ENCODE measurements at places on chromosomes 6 and 20.

DNA sequence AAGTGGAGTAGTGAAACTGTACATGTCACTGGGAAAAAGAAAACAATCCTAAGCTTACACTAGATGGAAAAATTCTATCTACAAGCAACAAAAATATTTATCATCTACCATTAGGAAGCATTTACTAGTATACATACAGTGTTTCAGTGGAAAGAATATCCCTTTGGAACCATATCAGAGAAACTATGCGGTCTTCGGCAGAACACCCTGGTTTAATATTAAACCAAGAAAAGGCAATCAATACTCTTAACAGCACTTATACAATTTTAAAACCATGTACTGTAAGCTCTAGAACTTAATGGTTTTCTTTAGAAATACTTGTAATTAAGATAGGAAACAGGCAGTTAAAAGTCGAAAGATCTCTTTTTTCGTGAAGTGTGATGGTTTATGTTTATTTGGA, 32.3 kb downstream of the GCLC start:
- no peak for DNase-seq

DNA sequence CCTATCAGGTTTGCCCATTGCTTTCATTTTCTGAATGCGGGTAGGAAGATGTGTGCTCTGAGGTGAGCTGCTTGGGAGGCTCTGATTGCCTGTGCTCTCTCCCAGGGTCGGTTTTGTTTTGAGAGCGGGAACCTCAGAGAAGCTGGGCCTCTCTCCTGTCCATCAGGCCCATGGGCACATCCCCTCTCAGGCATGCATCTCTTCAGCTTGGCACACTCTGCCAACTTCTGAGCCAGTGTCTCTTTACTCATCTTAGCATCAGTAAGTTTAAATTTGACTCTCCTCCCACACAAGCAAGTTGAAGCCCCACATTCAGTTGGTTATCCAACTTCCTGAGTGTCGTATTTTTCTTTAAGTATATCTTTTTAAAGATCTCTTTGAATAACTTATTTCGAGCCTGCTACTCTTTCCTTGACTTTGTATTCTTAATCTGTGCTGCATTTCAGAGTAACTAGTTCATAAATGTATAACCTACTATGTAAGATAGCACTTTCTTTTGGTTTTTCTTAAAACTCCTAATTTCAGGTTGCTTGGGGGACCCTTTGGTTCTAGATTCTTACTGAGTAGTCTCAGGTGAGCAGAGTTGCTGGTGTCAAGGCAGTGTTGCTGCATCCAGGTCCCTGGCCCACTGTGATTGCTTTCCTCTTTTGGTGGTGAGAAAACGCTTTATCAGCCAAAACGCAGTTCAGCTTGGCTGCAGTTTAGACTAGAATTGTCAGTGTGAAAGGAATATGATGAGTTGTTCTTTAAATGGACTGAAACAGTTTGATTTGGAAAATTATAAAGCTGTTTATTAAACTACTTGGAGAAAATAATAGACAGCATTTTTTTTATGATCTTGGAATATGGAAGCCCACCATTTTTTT, 54.8 kb downstream of the SNX9 start:
- DNase-seq: no peak

- no peak for DNase-seq
Measured at GRCh38 chr20:24718277-24718676, 230.8 kb upstream of the CST7 start.

DNA sequence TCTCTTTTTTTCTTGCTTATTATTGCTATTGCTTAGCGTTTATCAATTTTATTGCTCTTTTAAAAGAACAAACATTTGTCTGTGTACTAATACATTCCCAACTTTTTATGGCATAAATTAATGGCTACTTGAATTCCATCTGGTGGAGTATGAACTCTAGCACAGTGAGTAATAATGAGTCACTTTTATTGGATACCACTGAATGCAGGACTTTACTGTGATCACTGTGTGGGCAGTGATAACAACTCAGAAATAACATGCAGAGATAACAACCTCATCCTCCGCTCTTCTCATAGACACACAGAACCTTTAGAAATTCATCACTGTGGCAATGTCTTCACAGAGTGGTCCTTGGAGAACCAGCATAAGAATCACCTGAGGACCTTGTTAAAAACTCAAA, 174.9 kb upstream of the PRND start:
- DNase-seq: no peak

GRCh38 chr6:32973144-32974015, 5.0 kb downstream of the BRD2 start:
- peak; percentile 29 for DNase-seq

DNA sequence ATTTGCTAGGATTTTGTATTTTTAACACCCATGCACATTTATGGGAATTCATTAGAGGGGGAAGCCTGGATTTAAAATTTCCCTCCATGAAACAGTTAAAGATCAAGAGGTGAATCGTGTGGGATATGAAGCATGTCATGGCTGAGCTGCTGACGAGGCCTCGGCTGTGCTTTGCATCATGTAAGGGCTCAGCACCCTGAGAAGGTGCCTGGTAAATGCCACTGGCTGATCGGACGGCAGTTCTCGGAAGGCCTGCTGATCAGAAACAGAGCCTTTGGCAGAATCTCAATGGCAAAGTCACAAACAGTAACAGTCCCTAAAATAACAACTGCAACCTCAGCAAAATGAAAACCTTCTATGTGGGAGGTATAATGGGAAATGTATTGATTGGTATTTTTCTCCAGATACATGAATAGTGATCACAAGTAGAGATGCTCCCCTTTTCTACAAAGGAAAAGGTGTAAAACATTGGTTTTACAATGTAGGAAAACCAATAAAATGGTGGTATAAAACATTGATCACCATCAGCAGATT, 53.0 kb upstream of the FUCA2 start:
- no peak for DNase-seq

DNA sequence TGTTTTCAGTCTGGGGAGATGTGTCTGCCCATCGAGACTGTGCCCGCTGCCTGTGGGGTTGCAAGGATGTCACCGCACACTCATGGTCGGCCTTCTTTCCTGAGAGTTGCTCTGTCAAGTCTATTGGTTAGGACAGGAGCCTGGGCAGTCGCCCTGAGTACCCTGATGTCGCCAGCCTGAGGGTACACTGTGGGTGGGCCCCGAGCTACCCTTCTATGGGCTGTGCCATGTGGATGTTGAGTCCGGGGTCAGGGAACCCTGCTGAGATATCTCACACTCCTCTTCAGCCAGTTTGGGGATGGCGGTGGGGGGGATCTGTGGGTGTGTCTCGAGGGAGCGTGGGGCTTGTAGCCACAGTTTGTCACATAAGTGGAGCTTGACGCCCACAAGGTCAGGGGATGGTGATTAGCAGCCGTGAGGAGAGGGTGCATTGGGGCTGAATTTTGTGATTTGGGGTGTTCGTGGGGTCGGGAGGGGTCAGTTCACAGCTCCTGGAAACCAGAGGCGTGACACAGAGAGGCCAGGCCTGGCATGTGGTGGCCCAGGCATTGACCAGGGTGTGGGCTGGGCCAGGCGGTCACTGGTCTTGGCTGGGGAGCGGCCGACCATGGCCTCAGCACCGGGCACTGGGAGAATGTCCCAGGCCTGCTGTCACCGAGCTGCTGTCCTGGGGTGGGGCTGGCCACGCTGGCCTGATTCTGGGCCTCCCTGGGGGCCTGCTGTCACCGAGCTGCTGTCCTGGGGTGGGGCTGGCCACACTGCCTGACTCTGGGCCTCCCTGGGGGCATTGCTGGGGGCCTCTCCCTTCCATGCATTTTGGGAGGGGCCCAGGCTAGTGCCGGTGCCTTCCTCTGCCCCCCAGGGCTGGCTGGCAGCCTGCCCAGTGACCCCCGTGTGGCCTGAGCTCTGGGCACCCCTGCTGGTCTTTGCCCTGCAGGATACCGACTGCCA, 1.6 kb upstream of the NPBWR2 start:
- DNase-seq: no peak

- peak; percentile 29 for DNase-seq
Measured at GRCh38 chr6:38871741-38872568, 156.8 kb downstream of the DNAH8 start.

DNA sequence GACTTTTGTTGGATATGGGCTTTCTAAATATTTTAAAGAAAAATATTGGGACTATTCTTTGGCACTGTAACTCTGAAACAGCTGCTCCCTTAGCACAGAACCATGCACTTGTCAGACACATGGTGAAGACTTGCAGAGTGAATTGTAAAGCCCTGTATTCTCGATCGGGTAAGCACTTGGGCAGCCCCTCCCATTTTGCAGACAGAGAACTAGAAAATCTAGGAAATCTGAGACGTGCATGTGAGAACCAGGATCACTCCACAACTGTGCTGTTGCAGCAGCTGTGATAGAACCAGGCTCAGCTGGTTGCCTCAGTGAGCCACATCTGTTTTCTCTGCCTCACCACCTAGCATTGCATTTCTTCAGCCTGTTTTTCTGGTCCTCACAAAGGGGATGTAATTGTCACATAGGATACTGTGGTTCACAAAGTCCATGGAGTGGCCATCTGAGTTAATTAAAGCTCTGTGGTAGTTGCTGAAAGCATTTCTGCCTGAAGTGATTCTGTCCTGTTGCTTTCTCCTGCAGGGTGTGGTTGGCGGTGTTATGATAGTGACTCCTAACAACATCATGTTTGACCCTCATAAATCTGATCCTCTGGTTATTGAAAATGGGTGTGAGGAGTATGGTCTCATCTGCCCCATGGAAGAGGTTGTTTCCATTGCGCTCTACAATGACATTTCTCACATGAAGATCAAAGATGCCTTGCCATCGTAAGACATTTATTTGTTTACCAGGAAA, 71.8 kb upstream of the HINT3 start:
- no peak for DNase-seq

DNA sequence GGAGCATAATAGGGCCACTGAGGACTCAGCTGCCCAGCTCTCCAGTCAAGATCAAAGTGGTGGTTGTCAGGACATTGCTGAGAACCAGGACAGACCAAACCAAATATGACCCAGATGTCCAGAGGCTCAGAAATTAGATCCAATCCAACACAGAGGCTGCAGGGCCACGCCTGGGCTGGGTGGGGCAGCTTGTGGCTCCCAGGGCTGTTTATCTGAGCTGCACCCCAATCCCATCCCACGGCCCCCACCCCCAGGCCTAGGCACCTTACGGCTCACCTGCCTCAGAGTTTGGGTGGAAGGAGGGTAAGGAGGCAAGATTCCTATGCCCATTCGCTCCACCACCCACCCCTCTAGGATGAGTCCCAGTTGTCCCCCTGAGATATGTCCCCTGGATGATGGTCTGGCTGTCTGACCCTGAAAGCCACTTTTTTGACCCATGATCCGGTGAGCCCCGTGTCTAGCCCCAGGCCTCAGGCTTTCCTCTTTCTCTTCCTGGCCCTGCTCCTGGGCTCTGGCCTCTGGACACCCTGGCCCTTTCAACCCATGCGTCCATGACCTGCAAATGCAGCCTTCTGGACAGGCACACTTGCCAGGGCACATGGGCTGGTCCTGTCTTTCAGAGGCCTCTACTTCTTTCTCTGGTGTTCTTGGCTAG, 40.0 kb downstream of the CPXM1 start:
- DNase-seq: no peak

- DNase-seq: no peak
Measured at GRCh38 chr6:95973976-95974375, 41.8 kb upstream of the FUT9 start.

DNA sequence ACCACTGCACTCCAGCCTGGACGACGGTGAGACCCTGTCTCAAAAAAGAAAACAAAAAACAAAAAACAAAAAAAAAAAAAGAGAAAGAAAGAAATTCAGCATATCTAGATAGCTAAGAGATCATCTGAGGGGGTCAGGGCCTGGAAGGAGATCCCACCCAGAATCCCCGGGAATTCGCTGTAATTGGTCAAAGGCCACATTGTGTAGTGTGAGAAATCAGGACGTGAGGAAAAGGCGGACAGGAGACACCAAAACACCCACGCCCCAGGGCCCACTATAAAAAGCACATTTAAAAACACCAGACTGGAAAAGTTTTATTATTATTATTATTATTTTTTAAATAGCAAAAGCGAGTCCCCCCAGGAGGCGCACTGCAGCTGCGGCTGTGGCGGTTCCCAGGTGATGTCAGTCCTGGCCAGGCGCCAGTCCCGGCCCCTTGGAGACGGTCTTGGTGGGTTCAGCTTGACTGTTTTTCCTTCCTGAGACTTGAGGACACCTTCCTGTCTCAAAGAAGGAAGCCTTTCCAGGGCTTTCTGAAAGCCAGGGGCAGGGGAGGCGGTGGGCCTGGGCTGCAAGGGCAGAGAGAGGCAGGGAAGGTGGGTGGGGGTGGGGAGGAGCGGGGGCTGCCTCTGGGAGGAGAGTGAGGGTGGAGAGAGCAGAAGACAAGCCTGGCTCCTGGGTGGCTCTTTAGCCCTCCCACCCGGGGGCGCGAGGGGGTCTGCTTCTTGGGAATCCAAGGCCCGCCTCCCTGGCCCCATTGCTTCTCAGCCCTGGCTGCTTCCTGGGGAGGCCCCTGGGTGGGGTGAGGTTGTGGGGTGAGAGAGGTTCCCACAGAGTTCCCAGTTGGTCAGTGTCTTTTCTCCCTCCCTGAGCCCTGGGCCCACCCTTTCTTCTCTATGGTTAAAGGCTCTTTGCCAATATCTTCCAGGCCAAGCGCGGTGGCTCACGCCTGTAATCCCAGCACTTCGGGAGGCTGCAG, 14.5 kb downstream of the TCF15 start:
- DNase-seq: no peak

Measured in NCI-H1436 (cell line).